ENCODE measurements at places on chromosomes 12 and 14.

- peak; percentile 60 for DNase-seq
These were observed 231.2 kb downstream of the ETNK1 start for GRCh38 chr12:22856178-22856577.

DNA sequence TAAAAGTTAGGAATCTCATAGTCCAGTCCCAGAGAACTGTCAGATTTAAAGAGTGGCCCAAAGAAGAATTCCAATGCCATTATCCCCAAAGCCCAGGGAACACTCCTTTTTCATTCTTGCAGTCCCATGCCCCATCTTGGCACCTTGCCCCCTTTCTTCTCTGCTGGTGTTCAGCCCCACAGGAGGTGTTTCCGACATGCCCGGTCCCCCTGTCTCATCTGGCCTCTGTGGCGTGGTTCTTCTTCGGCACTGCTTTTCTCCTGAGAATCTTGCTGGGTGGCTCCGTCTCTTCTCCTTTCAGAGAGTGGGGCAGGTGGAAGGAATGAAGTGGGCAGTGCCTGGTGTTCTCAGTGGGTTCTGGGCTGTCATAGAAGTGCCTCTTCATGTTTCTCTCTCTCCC, 64.7 kb downstream of the VCPKMT start:
- no peak for DNase-seq

- no peak for DNase-seq
These were observed 3.3 kb downstream of the FAR2 start for GRCh38 chr12:29152223-29152868.

- DNase-seq = no peak
These were observed 5.9 kb downstream of the KLHL33 start for GRCh38 chr14:20429801-20430669.

- peak; percentile 63 for DNase-seq
These were observed 3.1 kb downstream of the CCND2 start for GRCh38 chr12:4276524-4277204.

DNA sequence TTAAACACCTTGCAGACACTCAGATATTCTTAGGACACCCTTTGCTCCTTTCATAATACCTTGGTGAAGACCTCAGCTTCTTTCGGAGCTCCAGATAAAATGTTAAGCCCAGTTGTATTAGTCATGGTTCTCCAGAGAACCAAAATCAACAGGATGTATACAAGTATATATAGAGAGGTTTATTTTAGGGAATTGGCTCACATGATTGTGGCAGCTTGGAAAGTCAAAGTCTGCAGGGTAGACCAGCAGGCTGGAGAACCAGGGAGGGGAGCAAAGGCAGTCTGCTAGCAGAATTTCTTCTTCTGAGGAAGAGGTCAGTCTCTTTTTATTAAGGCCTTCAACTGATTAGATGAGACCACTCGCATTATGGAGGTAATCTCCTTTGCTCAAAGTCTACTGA, 6.9 kb upstream of the IGF1 start:
- DNase-seq = no peak

DNA sequence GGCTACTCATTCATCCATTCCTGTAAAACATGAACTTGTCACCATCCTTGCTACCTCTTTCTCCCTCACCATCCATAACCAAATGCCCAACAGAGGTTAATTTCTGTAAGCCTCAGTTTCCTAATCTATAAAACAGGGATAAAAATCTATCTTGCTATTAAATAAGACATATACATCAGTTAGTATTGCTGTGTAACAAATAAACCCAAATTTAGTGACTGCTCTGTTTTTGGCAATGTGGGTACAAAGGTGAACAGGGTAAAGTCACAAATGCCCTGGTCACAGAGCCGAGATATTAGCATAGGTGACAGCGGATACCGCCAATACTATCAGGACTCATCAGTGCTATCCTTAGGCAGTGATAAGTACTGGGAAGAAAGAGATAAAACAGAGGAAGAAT, 3.6 kb upstream of the FBXO21 start:
- DNase-seq = no peak

GRCh38 chr12:94594443-94594825, 55.9 kb downstream of the TMCC3 start:
- DNase-seq = no peak

GRCh38 chr12:132803888-132804287, 24.8 kb downstream of the GOLGA3 start:
- no peak for DNase-seq

- no peak for DNase-seq
These were observed 708.6 kb downstream of the DIO2 start for GRCh38 chr14:79502751-79503148.

DNA sequence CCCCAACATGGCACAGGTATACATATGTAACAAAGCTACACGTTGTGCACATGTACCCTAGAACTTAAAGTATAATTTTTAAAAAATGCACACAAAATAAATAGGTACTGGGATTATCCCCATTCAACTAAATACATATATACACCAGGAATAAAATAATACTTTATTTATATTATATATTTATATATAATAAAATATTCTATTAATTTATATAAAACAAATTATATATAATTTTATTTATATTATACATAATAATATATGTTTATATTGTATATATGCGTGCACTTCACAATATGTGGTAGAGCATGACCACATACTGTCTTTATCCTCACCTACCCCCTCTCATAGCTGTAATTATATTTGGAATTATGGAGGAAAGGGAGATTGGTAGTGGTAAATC, 119.1 kb upstream of the TMEM260 start:
- no peak for DNase-seq

DNA sequence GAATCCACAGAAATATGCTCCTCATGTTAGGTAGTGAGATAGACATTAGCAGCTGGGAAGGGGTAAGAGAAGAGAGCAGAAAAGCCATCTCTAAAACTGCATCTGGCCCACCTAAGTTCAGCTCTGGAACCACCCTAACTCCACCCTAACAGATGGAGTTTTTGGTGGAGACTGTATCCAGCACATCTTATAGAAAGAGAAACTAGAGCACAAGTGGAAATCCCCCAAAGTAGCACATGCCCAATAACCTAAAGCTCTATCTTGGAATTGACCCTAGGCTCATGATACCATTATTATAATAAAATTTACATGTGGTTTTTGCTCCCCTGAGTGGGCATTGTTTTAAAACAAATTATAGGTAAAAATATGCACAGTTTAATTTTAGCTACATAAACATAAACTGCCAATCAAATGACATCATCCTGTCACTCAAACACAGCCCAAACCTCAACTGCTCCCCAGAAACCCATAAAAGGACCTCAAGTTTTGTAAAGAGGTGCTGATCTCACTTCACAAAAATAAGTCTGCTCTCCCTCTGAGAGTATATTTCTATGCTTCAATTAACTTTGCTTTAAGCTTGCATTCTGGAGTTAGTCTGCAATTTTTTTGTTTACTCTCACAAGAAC, 206.4 kb downstream of the PIK3C2G start:
- no peak for DNase-seq

DNA sequence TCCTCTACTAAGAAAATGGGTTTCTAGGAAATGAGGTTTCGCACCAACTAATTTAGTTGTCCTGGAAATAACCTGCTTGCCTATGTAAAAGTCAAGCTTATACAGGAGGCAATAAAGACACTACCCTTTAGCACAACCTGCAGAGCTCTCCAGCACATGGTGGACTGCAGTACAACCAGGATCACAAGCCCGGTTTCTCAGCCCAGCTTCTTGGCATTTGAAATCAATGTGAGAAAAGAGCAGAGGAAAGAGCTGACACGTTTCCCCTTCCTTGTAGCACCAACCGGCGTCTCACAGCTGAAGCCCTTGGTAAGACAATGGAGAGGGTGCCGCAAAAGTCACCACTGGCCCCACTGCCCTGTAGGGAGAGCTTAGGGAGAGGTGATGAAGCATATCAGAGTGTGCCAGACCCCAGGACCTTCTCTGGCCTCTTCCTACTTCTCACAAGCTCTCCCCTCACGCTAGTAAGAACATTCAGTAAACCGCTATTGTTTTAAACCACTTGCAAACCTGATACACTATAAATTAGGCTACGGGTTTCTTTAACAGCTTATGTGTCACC, 8.6 kb downstream of the SPTLC2 start:
- no peak for DNase-seq

GRCh38 chr14:52949711-52950409, 990 bp downstream of the FERMT2 start:
- DNase-seq = no peak

Measured in NCI-H526 treated with DMSO at 0.1 percent for 48 hours (cell line).